ENCODE measurements at places on chromosomes 1 and 21.

GRCh38 chr1:233933339-233933738 lies 28.9 kb downstream of the SLC35F3 start:
- no peak for DNase-seq

DNA sequence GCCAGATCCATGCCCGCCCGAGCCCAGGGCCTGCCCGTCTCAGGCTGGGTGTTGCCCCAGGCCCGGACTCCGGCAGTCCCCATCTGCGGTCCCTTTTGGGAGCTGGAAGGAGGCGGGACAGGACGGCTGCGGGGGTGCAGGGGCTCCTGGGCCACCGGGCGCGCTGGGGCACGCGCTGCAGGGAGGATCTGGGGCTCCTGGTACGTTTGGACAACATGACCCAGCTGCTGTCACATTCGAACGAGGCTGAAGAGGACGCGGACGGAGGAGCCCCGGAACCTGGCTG lies 6.6 kb upstream of the CALML6 start:
- no peak for DNase-seq

DNA sequence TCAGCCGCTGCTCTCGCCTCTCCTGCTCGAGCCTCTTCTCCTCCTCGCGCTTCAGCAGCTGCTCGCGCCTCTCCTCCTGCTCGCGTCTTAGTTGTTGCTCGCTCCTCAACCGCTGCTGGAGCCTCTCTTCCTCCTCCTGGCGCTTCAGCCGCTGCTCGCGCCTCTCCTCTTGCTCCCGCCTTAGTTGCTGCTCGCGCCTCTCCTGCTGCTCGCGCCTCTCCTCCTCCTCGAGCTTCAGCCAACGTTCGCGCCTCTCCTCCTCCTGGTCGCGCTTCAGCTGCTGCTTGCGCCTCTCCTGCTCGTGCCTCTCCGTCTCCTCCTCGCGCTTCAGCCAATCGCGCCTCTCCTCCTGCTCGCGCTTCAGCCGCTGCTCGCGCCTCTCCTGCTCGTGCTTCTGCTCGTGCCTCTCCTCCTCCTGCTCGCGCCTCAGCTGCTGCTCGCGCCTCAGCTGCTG lies 3.7 kb downstream of the TCHH start:
- peak; percentile 27 for DNase-seq

DNA sequence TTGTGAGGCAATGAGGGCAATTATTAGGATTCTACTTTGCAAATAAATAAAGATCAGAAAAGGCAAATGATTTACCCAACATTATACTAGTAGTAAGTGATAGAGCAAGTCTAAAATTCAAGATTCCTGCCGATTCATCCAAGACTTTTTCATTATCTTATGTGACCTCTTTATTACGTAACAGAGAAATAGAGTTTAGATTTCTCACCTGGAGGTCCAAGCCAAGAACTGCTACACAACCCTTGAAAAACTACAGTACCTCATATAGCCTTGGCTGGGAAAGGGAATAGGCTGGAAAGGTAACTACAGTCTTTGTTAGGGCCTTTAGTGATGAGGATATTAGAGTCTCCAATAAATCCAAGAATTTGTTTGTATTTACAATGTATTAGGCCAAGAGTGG lies 13.3 kb downstream of the EEIG2 start:
- no peak for DNase-seq

GRCh38 chr1:67053535-67053784 lies 488 bp downstream of the SLC35D1 start:
- DNase-seq = peak; percentile 85

All from GM03348 (cell line).